ENCODE measurements at places on chromosomes 7 and 10.
A peak's percentile ranks its signal among the peaks of the same experiment; 100 is the strongest.

DNA sequence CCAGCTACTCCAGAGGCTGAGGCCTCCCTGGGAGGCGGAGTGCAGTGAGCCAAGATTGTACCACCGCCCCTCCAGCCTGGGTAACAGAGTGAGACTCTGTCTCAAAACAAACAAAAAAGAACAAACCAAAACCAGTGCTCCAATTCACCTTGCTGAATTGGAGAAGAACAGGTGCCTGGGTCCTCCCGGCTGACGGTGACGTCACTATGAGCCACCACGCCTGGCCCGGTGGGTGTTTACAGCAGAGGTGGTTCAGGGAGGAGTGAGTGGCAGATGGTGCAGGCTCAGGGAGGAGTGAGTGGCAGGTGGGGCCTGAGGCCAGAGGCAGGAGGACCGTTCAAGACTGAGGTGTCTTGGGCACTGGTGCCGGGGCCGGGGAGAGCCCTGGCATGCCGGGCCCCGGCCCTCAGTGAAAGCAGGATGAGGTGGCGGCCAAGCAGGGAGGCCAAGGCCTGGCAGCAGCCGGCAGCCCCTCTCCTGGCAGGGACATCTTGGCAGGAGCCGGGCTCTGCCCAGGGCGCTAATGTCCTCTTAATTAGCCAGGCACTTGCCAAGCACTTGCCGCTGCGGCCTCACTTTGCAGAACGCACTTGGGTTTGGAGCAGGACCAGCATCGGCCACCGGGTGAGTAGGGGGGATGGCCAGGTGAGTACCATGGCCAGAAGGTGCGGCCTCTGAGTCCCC is 162.8 kb upstream of the TNRC18 start:
- no peak overlapping the region for H3K27ac ChIP-seq
- H3K27me3 ChIP-seq: peaks cover 68% of the 10 kb centered on the region
- no peak overlapping the region for H3K4me3 ChIP-seq
- H3K4me1 ChIP-seq: peaks cover 3% of the 10 kb centered on the region
- no peaks in the 10 kb centered on the region for H3K36me3 ChIP-seq

DNA sequence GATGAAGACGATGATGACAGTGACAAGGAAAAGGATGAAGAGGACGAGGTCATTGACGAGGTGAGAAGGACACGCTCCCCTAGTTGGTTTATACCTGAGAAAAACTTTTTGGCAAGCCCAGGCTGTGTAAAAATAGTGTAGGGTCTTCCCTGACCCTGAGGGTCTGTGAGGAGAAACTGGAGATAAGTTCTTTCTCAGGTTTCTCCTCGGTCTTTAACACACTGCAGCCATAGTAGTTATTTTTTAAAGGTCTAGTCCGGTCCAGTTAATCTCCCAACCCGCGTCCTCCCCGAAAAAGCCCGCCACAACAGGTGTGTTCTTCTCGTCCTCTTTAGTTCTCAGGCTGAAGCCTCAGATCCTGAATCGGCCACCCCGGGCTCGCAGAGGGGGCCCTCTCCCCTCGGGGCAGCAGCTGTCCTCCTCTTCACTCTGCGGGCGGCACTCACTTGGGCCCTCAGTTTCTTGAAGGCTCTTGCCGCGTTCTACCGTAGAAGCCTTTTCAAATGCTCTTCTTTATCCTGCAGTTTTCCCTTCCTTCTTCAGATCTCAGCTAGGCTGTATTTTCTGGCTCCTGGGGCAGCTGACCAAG is 411 bp downstream of the BCCIP start:
- H3K4me1 ChIP-seq: peaks cover 30% of the 10 kb centered on the region

GRCh38 chr7:123682690-123683089 is 27.0 kb downstream of the LMOD2 start:
- no peak for DNase-seq
- H3K27ac ChIP-seq: no peak overlapping the region
- no peaks in the 10 kb centered on the region for H3K4me1 ChIP-seq
- H3K4me3 ChIP-seq: no peak overlapping the region
- H3K27me3 ChIP-seq: no peaks in the 10 kb centered on the region

DNA sequence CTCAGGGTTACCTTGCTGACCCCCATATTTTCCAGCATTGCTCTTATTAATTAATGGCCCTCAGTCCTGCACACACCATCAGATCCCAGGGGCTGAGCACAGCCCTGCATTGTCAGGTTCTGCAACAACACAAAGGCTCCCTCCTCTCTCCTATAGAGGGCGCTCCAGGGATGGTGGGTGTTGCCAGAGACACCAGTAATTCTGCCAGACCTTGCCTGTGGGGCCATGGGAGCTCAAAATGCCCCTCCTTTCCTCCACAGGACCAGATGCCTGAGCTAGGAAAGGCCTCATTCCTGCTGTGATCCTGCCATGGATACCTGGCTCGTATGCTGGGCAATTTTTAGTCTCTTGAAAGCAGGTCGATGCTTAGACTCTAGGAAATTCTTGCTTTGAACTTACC is 42.8 kb upstream of the PRSS58 start:
- peaks cover 25% of the 10 kb centered on the region for H3K4me1 ChIP-seq
- H3K36me3 ChIP-seq: no peaks in the 10 kb centered on the region

DNA sequence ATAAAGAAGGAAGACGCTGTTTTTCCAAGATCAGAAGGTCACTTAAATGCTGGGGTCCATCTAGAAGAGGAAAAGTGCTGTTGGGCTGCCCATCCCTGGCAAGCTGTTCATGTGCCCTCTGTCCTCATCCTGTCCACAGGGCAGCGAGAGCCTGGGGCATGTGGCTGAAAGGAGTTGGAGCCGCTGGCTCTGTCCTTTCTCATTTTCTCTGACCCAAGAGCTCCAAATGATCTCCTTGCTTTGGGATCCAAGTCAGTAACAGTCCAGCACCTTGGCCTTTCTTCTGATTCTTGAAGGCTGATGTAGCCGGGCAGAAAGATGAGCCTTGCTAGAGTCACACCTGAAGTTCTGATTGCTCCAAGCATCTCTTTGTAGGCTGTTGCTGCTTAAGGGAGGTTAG is 44.4 kb downstream of the SPDYE5 start:
- peaks cover 16% of the 10 kb centered on the region for H3K27me3 ChIP-seq
- no peaks in the 10 kb centered on the region for H3K36me3 ChIP-seq
- H3K4me3 ChIP-seq: no peak overlapping the region
- DNase-seq: no peak
- no peak overlapping the region for H3K27ac ChIP-seq
- H3K4me1 ChIP-seq: no peaks in the 10 kb centered on the region

DNA sequence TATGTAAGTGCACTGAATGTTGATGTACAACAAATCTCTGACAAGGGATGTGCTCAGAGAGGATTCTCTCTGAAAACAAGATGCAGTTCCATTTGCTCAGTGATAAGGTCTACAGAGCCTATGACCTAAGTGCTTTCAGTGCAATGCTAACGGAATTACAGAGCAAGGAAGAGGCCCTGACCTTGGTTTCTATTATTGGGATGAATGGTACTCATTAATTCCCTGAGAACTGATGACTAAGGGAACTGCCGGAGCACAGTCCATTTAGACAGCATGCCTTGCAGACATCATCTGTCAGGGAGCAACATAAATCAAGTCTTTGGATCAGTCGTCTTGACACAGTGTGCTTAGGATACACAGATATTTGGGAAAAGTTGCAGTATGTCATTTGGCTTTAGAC is 340.8 kb downstream of the PHTF2 start:
- H3K4me1 ChIP-seq: no peaks in the 10 kb centered on the region
- no peaks in the 10 kb centered on the region for H3K27me3 ChIP-seq
- H3K36me3 ChIP-seq: no peaks in the 10 kb centered on the region
- H3K4me3 ChIP-seq: no peak overlapping the region

GRCh38 chr10:88892222-88892967 is 12.3 kb downstream of the STAMBPL1 start:
- H3K36me3 ChIP-seq: peaks cover 40% of the 10 kb centered on the region
- DNase-seq: no peak
- H3K4me1 ChIP-seq: peaks cover 59% of the 10 kb centered on the region
- H3K27me3 ChIP-seq: no peaks in the 10 kb centered on the region

DNA sequence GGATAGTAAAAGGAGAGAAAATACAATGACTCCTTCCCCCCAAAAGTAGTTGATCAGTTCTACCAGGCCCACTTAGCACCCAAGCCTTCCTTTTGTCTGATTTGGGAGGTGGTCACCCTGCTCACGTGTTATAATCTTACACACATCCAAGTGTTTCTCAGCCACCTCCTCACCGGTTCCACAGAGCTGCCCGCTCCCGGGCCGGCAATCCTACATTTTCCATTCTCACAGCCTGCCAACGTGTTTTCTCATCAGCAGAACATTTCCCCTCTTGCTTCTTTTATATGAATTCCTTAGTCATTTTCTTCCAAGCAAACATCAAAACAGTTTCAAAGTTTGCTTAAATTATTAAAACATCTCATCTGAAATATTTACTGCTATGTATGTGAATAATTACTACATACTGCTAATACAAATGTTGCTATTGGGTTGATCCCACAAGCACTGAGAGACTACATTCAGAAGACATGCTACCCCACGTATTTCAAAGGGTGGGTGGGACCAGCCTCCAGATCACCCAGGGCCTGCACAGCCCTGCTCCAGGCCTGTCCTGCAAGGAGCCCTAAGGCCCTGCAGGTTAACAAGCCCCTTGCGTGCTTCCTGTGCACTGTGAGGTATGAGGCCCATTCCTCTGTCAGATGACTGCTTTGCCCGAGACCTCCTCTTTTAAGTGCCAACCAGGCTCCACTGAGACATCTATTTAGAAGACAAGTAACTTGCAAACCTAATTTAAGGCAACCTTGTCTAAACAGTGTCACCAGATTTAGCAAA is 75.3 kb downstream of the GRB10 start:
- H3K27ac ChIP-seq: no peak overlapping the region
- no peaks in the 10 kb centered on the region for H3K4me1 ChIP-seq
- no peak for DNase-seq
- H3K4me3 ChIP-seq: no peak overlapping the region
- no peaks in the 10 kb centered on the region for H3K36me3 ChIP-seq

DNA sequence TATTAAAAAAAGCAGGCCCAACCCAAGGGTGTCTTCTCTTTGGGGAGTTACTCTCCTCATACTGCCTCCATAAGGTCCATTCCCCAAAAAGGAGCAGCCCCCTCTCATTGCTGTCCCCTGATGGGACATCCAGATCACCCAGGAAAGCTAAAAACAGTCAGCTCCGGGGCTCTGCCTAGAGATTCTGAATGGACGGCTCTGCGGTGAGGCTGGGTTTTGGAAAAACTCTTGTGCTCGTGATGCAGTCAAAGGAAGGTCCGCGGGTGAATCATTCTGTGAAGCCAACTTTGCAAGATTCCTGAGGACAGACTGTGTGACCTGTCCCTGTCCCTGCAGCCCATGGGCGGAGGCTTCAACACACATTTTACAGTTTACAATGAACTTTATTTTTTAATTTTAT is 351.5 kb downstream of the TYW1 start:
- H3K36me3 ChIP-seq: peaks cover 8% of the 10 kb centered on the region
- H3K27me3 ChIP-seq: no peaks in the 10 kb centered on the region
- no peak overlapping the region for H3K4me3 ChIP-seq
- no peak for DNase-seq
- no peak overlapping the region for H3K27ac ChIP-seq

DNA sequence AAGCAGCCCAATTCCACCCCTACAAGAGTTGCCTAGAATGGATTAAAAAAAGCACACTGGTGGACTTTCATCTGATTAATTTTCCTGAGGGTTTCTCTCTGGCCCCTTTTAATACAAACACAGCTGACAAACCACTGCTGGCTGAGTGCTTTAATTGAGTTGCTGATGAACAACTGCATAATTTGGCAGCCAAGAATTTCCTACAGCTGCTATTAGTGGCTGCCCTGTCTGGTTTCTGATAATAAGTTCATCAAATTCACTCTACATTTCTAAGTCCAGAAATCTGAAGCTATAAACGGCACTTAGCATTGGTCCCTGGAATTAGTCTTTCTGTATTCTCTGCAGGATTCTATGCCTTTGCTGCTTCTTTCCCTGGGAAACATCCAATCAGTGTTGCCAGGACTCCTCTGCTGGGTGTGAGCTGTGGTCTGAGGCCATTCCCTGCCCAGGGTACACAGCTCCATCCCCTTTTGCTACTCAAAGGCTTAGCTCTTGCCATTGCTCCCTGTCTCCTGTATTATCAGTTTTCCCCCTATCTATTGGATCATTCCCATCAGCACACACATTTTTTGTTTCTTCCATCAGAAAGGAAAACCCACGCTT is 110.6 kb downstream of the LSM5 start:
- H3K27me3 ChIP-seq: peaks cover 4% of the 10 kb centered on the region
- no peak for DNase-seq
- no peaks in the 10 kb centered on the region for H3K4me1 ChIP-seq

GRCh38 chr7:9391221-9391620 is 957.8 kb downstream of the NXPH1 start:
- H3K27me3 ChIP-seq: no peaks in the 10 kb centered on the region
- no peak overlapping the region for H3K27ac ChIP-seq
- H3K4me1 ChIP-seq: no peaks in the 10 kb centered on the region

- no peak overlapping the region for H3K4me3 ChIP-seq
- H3K36me3 ChIP-seq: no peaks in the 10 kb centered on the region
- no peaks in the 10 kb centered on the region for H3K27me3 ChIP-seq
These were observed 155.0 kb downstream of the BMPER start for GRCh38 chr7:34060196-34060947.

GRCh38 chr7:24922099-24922773 is 57.7 kb downstream of the OSBPL3 start:
- no peak overlapping the region for H3K4me3 ChIP-seq
- DNase-seq: no peak
- peak overlapping the region; percentile 96 for H3K27ac ChIP-seq
- H3K36me3 ChIP-seq: peaks cover 31% of the 10 kb centered on the region
- peaks cover 91% of the 10 kb centered on the region for H3K4me1 ChIP-seq

GRCh38 chr10:1645896-1646295 is 91.4 kb downstream of the ADARB2 start:
- H3K4me1 ChIP-seq: no peaks in the 10 kb centered on the region
- no peak overlapping the region for H3K27ac ChIP-seq
- no peaks in the 10 kb centered on the region for H3K36me3 ChIP-seq
- no peak overlapping the region for H3K4me3 ChIP-seq
- H3K27me3 ChIP-seq: no peaks in the 10 kb centered on the region

- H3K27ac ChIP-seq: no peak overlapping the region
- H3K27me3 ChIP-seq: no peaks in the 10 kb centered on the region
- H3K4me1 ChIP-seq: no peaks in the 10 kb centered on the region
These were observed 23.4 kb upstream of the NPS start for GRCh38 chr10:127525686-127526085.

- H3K4me3 ChIP-seq: no peak overlapping the region
- H3K27ac ChIP-seq: no peak overlapping the region
- H3K36me3 ChIP-seq: no peaks in the 10 kb centered on the region
- no peak for DNase-seq
- H3K27me3 ChIP-seq: no peaks in the 10 kb centered on the region
- no peaks in the 10 kb centered on the region for H3K4me1 ChIP-seq
These were observed 236.3 kb upstream of the LRRN3 start for GRCh38 chr7:110854651-110855050.

- H3K36me3 ChIP-seq: no peaks in the 10 kb centered on the region
- H3K4me1 ChIP-seq: no peaks in the 10 kb centered on the region
- H3K27ac ChIP-seq: no peak overlapping the region
- no peak overlapping the region for H3K4me3 ChIP-seq
- no peak for DNase-seq
These were observed 42.5 kb upstream of the LCOR start for GRCh38 chr10:96789571-96790108.
